ENCODE measurements at places on chromosomes 7 and 10.

GRCh38 chr7:99928994-99929729 is at the start of gene GJC3:
TSS of gene GJC3 (minus strand) at chr7:99929620. CDS start at chr7:99929620, 0 bp downstream.
- H3K27ac ChIP-seq, result no peak within 1 kb of the TSS
- no peaks in the 10 kb centered on the region for H3K4me1 ChIP-seq
- peak; percentile 19 for DNase-seq
- H3K4me3 ChIP-seq, result peak within 1 kb of the TSS; percentile 29

GRCh38 chr7:38190011-38190410 is 12.0 kb downstream of the STARD3NL start:
- no peaks in the 10 kb centered on the region for H3K36me3 ChIP-seq
- H3K4me1 ChIP-seq, result no peaks in the 10 kb centered on the region
- DNase-seq, result no peak
- no peak overlapping the region for H3K4me3 ChIP-seq
- H3K27ac ChIP-seq, result no peak overlapping the region

- H3K27me3 ChIP-seq, result no peaks in the 10 kb centered on the region
- DNase-seq, result no peak
- H3K36me3 ChIP-seq, result no peaks in the 10 kb centered on the region
- H3K4me3 ChIP-seq, result no peak overlapping the region
Observed at GRCh38 chr10:68697106-68697505, 23.9 kb upstream of the CCAR1 start.

GRCh38 chr7:24709585-24710360 is 47.5 kb downstream of the GSDME start:
- H3K36me3 ChIP-seq, result no peaks in the 10 kb centered on the region
- no peaks in the 10 kb centered on the region for H3K27me3 ChIP-seq
- DNase-seq, result no peak
- H3K4me3 ChIP-seq, result no peak overlapping the region
- H3K27ac ChIP-seq, result no peak overlapping the region

DNA sequence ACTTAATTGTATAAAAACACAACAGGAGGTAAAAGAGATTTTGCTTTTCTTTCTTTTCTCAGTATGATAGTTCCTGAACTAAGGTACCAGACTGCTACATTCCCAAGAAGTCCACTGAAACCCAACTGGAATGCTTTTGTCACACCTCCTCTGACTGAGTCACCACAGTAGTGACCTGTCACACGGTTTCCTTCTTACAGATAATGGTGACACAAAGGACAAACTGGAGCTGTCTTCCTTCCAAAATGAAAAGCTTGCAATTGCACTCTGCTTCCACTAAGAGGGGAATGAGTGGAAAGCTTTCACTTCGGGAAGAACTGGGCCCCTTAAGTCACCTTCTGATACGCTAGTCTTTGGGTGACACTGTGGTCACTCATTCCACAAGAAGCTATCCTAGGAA is 122.2 kb downstream of the KMT2E start:
- H3K27ac ChIP-seq, result no peak overlapping the region
- H3K36me3 ChIP-seq, result no peaks in the 10 kb centered on the region
- H3K4me3 ChIP-seq, result no peak overlapping the region
- H3K27me3 ChIP-seq, result no peaks in the 10 kb centered on the region
- no peaks in the 10 kb centered on the region for H3K4me1 ChIP-seq

GRCh38 chr10:127298381-127298780 is 102.0 kb upstream of the INSYN2A start:
- no peaks in the 10 kb centered on the region for H3K36me3 ChIP-seq
- no peak for DNase-seq
- no peak overlapping the region for H3K4me3 ChIP-seq
- H3K27ac ChIP-seq, result no peak overlapping the region
- no peaks in the 10 kb centered on the region for H3K4me1 ChIP-seq
- no peaks in the 10 kb centered on the region for H3K27me3 ChIP-seq

Measured in pancreas (tissue), 10 donors.